ENCODE measurements at places on chromosomes 7 and 10.

DNA sequence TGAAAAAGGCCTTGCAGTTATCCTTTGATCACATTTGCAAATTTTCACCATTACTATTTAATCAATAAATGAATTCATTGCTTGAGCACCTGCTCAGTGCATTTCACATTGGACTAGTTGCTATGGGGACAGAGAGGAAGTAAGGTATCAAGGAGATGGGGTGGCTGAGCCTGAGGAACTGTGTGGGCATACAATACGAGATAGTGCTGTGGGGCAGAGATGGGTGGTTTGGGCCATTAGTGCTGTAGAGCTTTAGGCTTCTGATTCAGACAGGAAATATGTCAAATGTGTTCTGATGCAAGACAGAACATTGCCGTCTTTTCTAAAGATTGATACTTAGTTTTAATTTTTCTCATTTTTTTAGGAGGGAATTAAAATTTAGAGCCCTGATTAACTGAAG, 13.2 kb downstream of the ITGB8 start:
- DNase-seq: no peak

DNA sequence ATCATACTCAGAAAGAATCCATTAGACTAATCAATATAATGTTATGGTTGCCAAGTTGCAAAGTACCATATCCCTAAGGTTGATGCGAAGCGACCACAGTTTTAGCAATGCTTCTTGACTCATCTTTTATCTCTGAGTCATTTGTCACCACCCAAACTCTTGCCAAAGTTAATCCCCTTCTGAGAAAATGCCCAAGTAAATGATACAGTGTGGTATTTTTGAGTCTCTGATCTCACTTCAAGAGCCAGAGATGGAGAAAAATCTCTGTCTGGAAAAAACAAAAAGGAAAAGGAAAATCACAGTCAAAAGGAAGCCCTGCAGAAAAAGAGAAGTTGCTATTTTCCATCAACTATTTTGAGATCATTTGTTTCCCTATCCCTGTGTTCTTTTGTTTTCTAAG, 26.7 kb upstream of the OTUD1 start:
- no peak for DNase-seq

- DNase-seq: no peak
Measured at GRCh38 chr7:31098642-31099360, 46.7 kb downstream of the ADCYAP1R1 start.

GRCh38 chr7:36972140-36972518, 247.8 kb upstream of the AOAH start:
- no peak for DNase-seq

DNA sequence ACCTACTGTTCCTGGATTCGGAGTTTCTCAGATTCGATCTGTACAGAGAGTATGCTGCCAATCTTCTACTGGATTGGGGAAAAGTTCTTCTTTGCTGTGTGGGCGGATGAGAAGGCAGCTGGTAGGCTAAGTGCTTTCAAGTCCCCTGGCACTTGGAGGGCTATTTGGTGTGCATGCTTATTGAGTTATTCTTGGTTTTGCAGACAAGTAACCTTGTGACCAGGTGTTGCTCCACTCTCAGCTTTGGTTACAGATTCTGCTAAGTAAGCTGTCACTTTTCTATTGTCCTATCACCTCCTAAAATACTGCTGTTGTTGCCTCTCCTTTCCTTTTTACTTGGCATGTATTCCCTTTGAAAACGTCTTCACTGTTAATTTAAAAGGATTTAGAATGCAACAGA, 1375.1 kb upstream of the LRRTM3 start:
- no peak for DNase-seq

- DNase-seq: no peak
Measured at GRCh38 chr7:68717176-68717575, 881.1 kb upstream of the AUTS2 start.

GRCh38 chr7:150988230-150989226, 2.3 kb upstream of the NOS3 start:
- DNase-seq: peak; percentile 73

- DNase-seq: no peak
Measured at GRCh38 chr7:128052404-128052803, 21.2 kb upstream of the LRRC4 start.

- DNase-seq: no peak
Measured at GRCh38 chr7:28128608-28129007, 52.0 kb downstream of the JAZF1 start.

GRCh38 chr10:81792729-81793128, 82.3 kb upstream of the NRG3 start:
- DNase-seq: no peak

GRCh38 chr7:2045559-2046405, 187.0 kb downstream of the MAD1L1 start:
- no peak for DNase-seq

DNA sequence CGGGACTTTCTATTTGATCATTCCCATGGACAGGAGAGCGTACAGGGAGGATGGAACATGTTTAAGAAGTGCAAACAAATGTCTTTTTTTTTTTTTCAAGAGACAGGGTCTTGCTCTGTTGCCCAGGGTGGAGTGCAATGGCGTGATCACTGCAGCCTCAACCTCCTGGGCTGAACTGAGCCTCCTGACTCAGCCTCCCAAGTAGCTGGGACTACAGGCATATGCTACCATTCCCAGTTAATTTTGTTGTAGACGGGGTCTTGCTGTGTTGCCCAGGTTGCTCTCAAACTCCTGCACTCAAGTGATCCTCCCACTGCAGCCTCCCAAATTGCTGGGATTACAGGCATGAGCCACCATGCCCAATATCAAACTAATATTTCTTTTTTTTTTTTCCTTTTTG, 40.5 kb downstream of the SPDYE5 start:
- no peak for DNase-seq

DNA sequence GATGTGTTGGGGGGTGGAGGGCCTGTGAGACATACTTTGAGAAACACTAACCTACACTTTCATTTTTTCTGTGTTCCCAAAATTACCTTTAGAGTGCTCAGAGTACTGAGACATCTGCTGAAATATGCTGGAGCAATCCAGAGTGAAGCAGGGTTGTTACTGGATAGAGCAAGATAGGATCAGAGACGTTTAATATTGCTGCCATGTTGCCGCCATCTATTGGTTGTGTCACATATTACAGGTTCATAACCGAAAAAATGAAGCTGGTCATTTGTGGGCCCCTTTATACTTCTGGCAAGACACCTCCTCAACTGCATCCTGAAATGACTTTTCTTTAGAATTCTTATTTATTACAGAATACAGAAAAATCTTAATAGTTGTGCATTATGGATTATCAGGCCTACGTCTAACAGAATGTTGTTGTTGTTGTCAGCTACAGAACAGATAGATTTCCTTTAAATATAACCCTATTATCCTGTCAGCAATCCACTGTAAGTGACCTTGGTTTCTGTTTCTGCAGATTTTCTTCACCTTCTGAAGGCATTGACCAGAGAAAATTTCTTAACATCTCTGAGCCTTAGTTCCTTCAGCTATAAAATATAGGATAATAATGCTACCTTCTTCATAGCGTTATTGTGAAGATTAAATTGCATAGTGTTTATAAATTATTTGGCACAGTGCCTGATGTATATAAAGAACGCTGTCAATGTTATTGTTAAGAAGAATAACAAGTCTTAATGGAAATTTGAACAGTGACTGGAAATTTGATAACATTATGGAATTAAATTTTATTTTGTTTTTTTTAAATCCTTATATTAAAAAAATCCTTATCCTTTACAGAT, 16.2 kb upstream of the DLD start:
- DNase-seq: peak; percentile 16

GRCh38 chr10:86868353-86868752, 89.1 kb downstream of the MMRN2 start:
- DNase-seq: no peak

DNA sequence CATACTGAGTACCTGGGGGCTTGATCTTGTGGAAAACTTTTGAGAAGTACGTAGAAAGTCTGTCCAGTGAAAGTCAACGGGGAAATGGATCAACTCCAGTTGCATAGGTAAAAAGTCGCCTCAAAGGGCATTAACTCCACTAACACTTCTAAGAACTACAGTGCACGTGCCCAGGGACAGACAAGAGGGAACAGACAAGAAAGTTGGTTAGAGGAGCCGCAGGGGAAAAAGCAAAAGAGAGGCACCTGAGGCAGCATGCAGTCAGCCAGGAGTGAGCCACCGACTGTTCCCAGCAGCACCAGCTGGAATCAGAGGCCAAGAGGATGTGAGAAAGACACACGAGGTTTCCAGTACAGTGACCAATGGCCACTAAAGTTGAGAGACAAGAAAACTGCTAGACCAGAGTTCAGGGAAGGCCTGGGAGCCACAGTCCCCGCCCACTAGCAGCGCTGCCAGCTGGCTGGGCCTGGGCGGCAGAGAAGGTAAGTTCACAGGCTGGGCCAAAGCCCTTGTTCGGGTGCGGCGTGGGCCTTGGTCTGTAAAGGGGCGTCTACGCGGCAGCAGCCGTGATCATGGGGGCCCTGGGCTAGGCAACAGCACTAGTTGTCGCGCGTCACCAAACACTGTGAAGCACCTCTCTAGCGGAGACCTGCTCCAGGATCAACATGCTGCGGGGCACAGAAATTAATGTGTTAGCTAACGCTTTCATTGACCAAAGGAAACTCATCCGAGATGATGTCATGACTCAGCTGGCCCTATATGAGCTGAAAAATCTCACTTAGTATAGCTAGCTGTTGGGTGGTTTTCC, 14.0 kb downstream of the ITGB1 start:
- DNase-seq: no peak

- DNase-seq: no peak
Measured at GRCh38 chr7:20407585-20408466, 77.1 kb downstream of the ITGB8 start.

DNA sequence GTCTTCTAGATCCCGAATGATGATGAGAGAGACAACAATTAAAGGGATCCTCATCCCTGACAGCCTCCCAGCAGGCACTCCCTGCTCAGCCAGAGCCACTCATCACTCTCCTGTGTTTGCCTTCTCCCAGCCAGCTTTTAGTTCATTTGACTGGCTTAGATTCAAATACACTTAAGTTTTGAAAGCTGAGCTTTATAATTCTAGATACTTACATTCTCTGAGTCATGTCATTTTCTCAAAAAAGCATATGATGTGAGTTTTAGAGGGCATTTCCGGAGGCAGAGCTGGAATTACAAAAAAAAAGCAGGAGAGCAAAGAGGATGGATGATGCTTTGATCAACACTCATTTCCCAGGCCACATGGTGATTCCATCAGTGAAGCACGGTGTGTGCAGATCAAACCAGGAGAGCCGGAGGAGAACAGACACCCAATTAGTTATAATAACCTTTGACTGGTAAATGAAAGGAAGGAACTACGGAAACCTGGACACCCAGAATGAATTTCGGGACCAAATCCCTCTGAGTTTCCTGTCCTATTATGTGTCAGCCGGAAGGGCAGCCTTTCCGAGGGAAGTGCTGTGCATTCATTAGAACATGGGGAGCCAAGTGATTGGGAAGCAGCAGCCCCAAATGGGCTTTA, 81.5 kb upstream of the HPS1 start:
- DNase-seq: no peak

DNA sequence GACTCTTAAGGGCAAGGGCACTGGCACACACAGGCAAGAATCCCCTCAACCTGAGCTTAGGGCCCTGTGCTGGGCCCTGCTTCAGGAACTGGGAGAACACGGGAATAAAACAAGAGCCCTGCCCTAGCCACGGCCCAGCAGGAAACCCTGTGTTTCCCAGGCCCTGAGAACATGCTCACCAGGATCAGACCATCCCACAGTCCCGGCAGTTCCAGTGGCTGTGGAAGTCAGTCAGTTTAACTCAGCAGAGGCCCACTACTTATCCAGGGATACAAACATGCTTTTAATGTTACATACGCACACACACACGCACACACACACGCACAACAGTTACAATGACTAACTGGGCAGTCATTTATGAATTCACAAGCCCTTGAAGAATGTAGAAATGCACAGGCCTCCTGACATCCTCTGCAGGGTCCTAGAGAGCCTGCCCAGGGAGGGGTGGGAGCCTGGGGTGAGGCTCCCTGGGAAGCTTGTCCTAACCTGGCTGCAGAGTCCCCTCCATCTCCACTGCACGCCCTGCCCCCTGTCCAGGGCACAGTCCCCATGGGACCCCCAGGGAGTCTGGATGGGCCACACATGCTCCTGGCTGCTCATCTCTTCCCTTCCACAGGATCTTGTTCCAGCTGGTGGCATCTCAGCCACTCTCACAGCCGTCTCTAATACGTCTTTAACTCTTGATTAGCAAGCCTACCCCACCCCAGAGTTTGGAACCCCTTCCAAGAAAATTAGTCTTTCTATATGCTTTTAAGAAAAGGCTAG, 97.6 kb downstream of the TCERG1L start:
- no peak for DNase-seq

DNA sequence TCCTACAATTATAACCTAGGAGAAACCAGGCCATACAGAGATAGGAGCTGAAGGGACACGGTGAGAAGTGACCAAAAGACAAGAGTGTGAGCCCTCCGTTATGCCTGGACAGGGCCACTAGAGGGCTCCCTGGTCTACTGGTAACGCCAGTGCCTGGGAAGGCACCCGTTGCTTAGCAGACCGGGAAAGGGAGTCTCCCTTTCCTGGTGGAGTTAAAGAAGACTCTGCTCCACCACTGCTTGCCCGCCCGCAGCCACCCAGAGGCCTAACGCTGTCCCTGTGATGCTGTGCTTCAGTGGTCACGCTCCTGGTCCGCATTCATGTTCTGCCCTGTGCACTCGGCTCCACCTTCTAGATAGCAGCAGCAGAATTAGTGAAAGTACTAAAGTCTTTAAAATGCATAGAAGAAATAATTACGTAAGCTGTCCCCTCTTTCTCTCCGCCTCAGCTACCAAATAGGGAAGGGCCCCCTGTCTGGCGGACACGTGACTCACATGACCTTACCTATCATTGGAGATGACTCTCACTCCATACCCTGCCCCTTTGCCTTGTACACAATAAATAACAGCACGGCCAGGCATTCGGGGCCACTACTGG, 34.8 kb downstream of the GRID2IP start:
- DNase-seq: peak; percentile 69

DNA sequence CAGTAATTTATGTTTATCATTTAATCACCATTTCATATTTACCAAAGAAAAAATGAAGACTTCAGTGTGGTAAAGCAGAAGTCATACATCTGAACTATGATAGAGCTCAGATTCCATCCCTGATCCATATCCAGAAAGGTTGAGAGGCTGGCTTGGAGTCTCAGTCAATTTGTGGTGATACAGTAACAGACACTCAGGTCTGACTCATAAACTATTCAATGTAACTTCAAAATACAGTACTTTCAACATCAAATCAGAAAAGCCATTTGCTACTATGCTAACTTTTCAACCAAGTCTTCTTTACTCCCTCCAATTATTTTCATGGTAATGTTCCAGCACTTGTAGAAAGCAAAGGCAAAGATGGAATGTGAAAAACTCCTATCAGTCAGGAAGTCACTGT, 190.4 kb downstream of the HDAC9 start:
- DNase-seq: no peak

- DNase-seq: no peak
Measured at GRCh38 chr10:31261511-31262311, 57.3 kb upstream of the ZEB1 start.
